G401 (cell line): ENCODE measurements at places on chromosomes 13 and 19.

DNA sequence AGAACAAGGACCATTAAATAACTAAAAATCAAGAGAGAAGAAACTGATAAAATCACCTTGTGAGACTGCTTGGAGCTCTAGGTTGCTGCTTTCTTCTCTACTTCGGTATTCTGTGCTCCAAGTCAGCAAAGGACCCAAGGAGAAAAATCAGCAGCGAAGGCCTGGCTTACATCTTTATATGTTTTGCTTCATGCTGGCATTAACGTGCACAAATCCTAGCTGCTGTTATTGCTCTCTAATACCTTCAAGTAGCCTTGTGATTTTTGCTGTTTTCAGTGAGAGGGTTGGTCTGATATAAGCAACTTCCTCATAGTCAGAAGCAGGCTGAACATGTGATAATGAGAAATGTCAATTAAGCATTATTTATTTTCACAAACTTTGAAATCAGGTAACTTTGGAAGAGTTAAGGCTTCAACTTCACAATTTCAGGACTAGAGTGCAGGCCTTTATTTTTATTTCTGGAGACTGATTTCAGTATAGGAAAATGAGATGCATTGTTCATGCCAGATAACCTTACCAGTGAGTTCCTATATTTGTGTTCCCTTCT, 365.1 kb downstream of the SLC7A1 start:
- DNase-seq: no peak

GRCh38 chr19:38711726-38712153, 32.5 kb downstream of the CAPN12 start:
- no peak for DNase-seq

- no peak for DNase-seq
Measured at GRCh38 chr19:42942187-42942789, 5.3 kb upstream of the PSG7 start.

GRCh38 chr13:42656161-42656560, 82.2 kb downstream of the TNFSF11 start:
- DNase-seq: no peak

DNA sequence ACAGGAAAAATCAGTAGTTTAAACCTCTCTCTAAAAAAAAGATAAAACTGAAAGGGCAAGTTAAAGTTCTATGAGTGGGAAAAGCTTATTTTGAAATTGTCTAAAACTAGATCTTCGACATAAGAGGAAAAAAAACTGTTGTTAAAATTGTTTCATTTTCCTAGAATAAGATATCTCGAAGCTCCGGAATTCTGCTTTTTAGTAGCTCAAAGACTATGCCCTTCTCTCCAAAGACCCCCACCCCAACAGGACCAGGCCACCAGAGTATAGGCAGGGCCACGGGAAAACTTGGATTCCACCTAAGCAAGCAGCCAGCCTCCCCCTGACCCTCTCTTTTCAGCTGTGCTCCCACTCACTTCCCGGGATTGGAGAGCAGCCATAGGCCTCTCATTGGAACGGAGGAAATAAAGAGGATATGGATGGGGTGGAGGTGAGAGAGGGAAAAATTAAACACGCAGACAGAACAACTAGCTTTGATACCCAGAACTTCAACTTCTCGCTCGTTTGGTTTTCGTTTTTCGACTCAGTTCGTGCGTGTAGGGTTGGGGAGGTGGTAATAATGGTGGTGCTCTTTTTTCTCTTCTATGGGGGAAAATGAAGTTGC, 3.0 kb downstream of the POU4F1 start:
- no peak for DNase-seq

DNA sequence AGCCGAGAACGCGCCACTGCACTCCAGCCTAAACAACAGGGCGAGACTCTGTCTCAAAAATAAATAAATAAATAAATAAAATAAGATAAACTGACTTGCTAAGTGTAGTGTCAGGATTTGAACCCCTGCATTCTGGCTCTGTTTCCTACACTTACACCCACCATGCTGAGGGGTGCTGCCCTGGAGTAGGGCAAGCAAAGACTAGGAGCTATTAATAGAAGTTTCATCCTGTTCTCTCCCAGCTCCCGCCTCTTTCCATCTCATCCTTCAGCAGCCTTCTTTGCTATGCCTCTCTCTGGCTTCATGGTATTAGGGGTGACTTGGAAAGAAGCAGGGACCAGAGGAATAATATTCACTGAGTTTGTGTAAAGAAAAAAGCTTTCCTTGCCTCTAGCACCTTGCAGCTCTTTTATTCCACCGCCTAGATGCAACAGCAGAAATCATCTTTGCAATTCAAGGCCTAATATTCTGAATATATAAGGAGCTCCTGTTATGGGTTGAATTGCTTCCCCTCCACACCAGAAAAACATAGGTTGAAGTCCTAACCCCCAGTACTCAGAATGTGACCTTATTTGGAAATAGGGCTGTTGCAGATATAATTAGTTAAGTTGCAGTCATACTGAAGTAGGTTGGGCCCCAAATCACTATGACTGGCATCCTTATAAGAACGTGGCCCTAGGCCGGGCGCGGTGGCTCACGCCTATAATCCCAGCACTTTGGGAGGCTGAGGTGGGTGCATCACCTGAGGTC, 8.7 kb upstream of the PLAUR start:
- no peak for DNase-seq

DNA sequence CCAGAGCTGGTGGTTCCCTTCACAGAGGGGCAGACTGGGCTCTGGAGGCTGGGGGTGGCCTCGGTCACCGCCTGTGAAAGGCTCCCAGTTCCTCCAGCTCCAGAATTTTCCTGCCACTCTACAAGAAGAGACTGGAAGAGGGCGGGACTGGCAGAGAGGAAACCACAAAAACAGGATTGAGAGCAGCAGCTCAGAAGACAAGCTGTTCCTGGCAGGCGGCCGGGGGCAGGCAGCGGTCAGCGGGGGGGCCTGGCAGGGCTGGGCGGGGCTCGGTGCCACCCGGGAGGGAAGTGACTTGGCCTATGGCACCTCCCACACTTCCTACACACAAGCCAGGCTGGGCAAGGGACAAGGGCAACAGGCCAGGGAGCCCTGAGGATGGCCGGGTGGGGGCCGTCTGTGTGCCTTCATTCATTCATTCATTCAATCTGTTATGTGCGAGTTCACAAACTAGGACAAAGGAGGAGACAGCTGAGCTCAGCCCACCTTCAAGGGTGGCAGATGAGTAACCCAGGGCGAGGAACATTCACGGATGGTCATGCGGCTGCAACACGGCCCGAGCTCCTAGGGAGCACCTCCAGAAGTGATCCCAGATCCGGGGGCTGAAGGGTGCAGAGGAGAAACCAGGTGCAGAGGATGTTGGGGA, 16.9 kb upstream of the BTBD2 start:
- peak; percentile 97 for DNase-seq

GRCh38 chr19:10820173-10820572, 15.8 kb downstream of the TMED1 start:
- no peak for DNase-seq

GRCh38 chr13:62887046-62887445, 1471.4 kb upstream of the PCDH20 start:
- DNase-seq: no peak

DNA sequence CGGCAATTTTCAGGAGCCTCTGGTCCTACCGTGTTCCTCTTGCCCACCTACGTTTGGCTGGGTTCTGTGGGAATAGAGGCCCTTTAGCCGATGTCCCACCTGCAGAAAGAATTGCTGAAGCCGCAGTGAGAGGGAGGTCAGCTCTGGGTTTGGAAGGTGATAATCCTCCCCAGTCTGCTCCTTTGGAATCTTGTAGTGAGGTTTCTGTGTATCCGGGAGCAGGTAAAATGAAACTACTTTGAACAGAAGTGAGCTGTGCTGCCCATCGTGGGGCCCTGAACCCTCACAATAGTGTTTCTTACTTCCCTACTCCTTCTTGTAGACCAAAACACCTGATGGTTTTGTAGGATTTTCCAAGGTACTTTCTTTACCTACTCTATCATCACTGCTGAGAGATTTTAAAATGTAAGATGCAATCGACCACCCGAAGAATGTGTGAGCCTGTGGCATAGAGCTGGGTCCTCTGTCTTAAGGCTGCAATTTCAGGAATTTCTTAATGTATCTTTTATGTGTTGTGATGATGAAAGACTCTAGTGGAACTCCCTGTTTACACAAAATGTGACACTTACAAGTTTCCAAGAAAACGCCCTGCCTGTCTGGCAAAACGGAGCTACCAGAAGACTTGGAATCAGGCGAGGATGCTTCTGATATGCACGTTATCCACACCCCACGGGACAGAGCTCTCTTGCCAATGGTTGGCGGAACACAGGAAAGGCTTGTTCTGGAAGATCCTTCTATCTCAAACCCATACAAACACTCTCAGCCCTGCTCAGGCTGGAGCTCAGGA, 76.1 kb downstream of the RGCC start:
- no peak for DNase-seq

GRCh38 chr13:105971738-105972137, 563.7 kb downstream of the EFNB2 start:
- no peak for DNase-seq

DNA sequence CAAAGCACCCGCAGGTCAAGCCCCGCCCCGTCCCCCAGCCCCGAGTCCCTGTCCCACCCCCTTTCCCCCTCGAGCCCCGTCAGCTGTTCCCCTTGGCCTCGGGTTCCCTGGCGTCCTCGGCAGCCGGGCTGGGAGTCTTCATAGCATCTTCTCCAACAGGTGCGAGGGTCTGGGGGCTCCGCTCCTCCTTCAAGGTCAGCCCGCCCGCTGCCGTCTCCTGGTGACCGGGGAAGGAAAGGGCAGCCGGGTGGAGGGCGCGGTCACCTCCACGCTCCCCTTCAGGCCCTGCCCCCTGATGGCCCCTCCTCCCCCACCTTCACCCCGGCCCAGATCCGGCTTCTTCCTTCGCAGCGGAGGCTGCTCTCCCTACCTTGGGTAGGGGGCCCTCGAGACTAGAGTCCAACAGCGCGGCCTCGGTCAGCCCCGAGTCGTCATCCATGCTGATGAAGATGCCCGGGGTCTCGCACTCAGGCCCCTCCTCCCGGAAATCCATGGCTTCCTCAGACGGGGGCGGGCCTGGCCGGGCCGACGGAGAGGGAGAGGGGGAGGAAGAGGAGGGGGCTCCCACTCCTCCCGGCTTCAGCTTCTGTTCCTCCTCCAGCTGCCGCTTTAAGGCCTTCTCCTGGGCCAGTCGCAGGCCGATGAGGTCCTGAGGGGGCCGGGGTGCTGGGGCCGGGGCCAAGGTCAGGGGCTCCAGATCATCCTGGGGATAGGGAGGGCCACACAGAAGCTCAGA, 541 bp upstream of the RSPH6A start:
- no peak for DNase-seq

DNA sequence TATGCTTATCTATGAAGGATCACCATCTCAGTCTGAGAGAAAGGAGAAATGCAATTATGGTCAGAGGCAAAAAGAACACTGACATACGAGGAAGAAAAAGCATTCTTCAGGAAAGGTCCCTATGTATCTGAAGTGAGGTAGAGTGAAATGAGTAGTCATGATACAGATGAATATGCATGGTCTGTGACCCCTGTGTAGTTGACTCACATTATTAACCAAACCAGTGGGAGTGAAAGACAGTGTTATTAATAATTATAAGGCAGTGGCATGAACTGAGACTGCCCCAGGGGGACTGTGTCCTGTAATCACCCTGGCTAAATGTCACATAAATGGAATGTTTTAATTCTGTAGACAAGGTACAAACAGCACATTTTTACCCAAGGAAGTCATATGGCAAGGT, 1320.2 kb upstream of the PCDH9 start:
- DNase-seq: no peak

- DNase-seq: peak; percentile 43
Measured at GRCh38 chr13:114035583-114036531, 62.0 kb upstream of the C13orf46 start.

- DNase-seq: no peak
Measured at GRCh38 chr19:54731191-54731590, 6.9 kb downstream of the KIR3DL3 start.

- peak; percentile 99 for DNase-seq
Measured at GRCh38 chr19:43983912-43984686, at the start of gene ZNF155. ZNF155 (plus strand) TSS chr19:43984188; CDS start chr19:43988544, 4,356 bp downstream.
